ENCODE measurements at places on chromosomes 13 and 19. TPM values are rescaled to one million over a fixed set of nuclear protein-coding genes. Genes with fewer than 3 reads are reported as not detected.

GRCh38 chr13:75443356-75443958, 38.5 kb downstream of the TBC1D4 start:
- no peak for DNase-seq

GRCh38 chr19:1577090-1577928, 9.2 kb upstream of the MEX3D start:
- no peak for DNase-seq

Gene OBI1
- 11.6 TPM for total RNA-seq

DNA sequence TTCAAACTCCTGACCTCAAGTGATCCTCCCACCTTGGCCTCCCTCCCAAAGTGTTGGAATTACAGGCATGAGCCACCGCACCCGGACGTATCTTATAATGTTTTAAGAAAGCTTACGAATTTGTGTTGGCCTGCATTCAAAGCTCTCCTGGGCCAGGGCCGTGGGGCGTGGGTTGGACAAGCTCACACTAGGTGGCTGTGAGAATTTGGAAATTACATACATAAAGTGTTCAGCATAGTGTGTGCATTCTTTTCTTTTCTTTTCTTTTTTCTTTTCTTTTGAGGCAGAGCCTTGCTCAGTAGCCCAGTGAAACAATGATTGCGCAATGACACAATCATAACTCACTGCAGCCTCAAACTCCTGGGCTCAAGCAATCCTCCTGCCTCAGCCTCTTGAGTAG, 2.6 kb downstream of the ZSWIM4 start:
- DNase-seq = no peak

GRCh38 chr13:30715837-30716236, 19.5 kb upstream of the ALOX5AP start:
- no peak for DNase-seq

GRCh38 chr19:1389033-1389940, 5.6 kb downstream of the NDUFS7 start:
- no peak for DNase-seq

DNA sequence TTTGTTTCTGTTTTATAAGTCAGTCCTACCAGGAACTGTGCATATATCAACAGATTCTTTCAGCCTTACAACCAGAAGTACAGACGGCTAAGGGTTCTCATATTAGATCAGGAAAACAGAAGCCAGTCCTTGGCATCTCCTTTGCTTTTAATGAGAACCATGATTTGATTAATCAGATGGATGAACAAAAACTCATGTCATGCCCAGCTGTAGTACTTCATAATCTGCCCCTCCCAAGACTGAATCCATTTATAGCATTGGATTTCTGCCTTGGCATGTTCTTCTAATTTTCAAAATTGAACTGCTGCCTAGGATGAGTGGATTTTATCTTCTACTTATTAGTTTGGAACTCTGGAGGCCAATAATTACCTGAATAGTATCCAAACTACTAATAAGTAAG, 617.2 kb downstream of the SLITRK5 start:
- DNase-seq = no peak

- peak; percentile 79 for DNase-seq
Measured at GRCh38 chr19:51552996-51553725, 17.9 kb upstream of the ZNF175 start.

GRCh38 chr13:22748866-22749577, 431.8 kb upstream of the SGCG start:
- DNase-seq = no peak

Gene KLK3
- total RNA-seq = not detected

GRCh38 chr13:103325672-103326071, 259.5 kb upstream of the SLC10A2 start:
- no peak for DNase-seq

Gene PTPRS
- 278 TPM for total RNA-seq

Gene BRME1
- 3.4 TPM for total RNA-seq

- no peak for DNase-seq
Measured at GRCh38 chr19:52566588-52566987, 3.5 kb upstream of the ZNF701 start.

Gene MEIOSIN
- not detected for total RNA-seq

GRCh38 chr19:55386493-55386971, 800 bp downstream of the RPL28 start:
- no peak for DNase-seq

Gene IGFL2
- 0.85 TPM for total RNA-seq

DNA sequence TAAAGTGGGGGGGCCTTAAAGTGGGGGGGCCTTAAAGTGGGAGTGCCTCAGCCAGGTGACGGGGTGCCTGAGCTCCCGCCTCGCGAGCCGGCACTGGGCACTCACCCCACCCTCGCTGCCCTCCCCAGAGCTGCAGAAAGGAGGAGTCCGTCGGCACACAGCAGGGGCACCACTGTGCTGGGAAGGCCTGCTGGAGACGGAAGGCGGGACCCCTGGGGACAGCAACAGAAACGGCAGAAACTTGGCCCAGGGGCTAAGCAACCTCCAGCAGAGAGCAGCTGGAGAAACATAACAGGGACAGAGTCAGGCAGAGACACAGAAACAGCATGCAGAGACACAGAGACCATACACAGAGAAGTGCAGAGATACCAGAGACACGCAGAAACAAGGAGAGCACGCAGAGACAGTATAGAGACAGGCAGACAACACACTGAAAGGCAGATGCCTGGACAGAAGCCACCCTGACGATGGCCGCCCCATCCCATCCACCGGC, 7.9 kb downstream of the CFD start:
- no peak for DNase-seq

GRCh38 chr19:10544242-10544752, 593 bp downstream of the ATG4D start:
- DNase-seq = no peak

Gene GPC6
- 37.8 TPM for total RNA-seq

DNA sequence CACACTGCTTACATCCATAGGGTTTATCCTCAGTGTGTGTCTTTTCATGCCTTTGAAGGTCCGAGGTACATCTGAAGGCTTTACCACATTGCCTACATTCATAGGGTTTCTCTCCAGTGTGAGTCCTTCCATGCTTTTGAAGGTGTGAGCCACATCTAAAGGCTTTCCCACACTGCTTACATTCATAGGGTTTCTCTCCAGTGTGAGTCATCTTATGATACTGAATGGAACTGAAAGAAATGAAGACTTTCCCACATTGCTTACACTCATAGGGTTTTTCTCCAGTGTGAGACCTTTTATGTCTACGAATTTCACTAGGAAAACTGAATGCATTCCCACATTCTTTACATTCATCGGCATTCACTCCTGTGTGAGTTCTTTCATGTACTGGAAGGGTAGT, 7.1 kb downstream of the ZNF20 start:
- no peak for DNase-seq

Gene TMEM221
- 0.36 TPM for total RNA-seq

Gene REEP6
- total RNA-seq = 3.9 TPM

DNA sequence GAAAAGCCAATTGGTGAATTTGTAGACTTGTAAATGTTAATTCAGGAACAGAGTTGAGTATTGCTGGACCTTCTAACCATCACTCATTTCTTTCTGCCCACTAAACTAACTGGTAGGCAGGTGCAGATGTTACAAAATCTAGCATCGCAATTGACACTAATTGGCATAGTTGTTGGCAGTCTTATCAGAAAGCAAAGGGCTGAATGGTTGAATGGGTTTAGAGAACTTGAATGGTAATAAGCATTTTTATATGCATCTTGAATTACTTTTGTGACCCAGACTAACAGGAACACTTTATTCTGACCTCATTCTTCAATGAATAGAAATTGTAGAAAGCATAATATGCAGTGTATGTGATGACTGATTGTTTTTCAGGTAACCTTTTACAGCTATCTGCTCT, 189.1 kb downstream of the GGACT start:
- DNase-seq = no peak

DNA sequence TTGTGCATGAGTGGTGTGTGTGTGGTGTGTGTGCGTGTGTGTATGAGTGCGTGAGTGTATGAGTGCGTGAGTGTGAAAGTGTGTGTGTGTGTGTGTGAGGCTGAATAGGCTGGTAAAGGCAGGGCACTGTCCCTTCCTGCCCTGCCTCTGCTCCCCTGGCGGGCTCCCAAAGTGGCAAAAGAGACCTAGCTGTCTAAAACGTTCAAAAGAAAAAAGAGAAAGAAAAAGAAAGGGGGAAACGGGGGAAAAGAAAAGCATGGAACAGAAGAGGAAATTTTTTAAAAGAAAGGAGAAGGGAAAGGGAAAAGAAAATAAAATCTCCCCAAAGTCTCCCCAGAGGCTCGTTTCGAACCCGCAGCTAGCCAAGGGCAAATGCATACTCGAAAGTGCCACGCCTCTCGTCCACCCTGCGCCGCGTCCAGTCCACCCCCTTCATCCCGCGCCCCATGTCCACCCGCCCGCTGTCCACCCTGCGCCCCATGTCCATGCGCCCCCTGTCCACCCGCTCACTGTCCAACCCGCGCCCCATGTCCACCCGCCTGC, 37.0 kb upstream of the FLT1 start:
- no peak for DNase-seq
